AG04449 (cell line): ENCODE measurements at places on chromosomes 5 and 9.

GRCh38 chr9:94627287-94627686 lies 12.0 kb downstream of the FBP1 start:
- DNase-seq: no peak

DNA sequence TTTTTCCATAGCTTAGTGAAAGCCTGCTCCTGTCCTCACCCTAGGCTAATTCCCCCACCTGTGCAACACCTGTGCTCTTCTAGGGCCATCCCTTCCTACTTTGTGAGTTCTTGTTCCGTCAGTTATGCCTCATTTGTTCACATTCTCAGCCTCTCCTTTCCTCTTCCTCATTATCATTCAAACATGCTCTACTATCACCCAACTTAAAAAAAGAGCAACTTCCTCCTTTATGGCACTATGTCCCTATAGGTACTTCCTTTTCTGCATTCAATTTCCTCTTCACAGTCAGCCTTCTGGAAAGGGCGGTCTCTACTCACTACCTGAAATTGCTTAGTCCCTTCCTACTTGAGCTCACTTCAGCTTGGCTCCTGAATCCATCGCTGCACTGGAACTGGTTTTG lies 111.8 kb upstream of the LHFPL2 start:
- no peak for DNase-seq

- DNase-seq: no peak
Measured at GRCh38 chr5:2841208-2841607, 89.7 kb upstream of the IRX2 start.

- DNase-seq: no peak
Measured at GRCh38 chr5:42982107-42982622, 58.0 kb downstream of the ANXA2R start.

- DNase-seq: no peak
Measured at GRCh38 chr5:138252944-138253343, 21.5 kb downstream of the GFRA3 start.

DNA sequence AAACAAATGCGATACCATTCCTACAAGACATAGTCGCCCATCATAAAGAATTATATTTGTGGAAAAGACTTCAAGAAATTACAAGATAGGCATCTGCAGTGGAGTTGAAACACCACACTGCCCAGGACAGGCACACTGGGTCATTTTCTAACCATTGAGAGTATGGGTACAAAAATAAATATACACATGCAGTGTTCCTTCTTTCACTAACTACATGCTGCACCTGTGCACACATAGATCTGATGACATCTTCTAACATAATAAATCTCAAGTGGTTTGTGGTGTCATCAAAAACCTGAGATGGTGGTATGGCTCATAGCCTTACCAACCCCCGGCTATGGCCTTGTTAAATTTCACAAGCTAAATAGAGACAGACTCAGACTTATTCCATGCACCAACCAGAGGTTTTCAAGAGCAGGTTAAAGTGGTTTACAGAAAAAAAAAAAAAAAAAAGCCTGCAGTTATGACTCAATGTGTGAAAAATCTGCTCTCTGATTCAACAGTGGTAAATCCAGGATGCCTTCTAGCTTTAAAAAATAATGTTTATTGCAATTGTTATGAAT lies 12.4 kb upstream of the NFIB start:
- DNase-seq: no peak

DNA sequence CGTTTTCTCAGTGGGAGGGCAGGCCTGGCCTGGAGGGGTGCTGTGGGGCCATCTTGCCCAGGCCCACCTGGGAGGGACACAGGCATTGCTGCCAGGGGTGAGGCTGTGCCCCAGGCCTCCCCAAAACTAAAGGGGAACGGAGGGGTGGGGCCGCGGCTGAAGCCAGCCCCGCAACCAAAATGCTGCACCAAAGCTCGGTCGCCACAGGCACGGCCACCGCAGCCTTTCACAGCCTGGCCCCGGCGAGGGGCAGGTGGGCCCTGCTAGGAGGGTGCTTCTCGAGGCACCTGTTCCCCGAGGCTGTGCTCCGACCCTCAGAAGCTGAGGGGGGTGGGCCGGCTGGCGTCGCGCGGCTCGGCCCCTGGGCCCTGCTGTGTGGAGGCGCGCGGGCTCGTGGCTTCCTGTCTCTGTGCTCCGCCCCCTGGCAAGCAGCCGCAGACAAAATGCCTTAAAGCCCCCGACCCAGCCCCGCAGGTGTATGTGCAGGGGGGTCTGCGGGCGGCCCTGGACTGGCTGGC lies 57.6 kb downstream of the JAK2 start:
- DNase-seq: no peak

DNA sequence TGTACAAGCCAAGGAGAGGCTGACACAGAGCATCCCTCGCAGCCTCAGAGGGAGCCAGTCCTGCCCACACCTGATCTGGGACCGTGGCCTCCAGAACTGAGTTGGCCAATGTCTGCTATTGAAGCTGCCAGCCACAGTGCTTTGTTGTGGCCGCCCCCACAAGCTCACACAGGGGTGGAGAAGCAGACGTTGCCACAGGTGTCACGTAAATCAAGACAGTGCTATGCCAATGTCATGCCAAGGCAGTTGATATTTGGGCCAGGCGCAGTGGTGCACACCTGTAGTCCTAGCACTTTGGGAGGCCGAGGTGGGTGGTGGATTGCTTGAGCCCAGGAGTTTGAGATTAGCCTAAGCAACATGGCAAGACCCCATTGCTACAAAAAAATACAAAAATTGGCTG lies 17.3 kb upstream of the TERT start:
- DNase-seq: no peak

GRCh38 chr5:173963182-173963838 lies 25.7 kb upstream of the C5orf47 start:
- no peak for DNase-seq

DNA sequence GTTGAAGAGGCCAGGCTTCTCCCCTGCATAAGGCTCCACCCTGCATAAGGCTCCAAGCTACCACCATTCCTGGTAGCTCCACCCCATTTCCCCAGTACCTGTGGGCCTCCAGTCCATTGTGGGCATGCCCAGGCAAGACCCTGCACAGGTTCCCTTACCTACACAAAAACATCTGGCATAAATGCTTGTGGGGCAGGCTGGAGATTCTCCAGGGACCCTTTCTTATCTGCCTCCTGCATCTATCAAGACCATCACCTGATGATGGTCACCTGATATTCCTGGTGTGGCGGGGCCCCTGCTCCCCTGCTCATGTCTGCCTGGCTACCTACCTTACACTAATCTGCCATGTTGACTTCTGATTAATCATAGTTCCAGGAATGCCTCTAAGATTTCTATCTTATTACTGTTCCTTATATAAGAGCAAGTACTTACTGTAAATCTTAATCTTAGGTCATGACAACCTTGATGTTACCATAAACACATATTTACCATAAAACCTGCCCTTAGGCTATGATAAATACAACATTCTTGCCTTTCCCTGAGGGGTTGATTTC lies 41.0 kb downstream of the FGD3 start:
- DNase-seq: no peak

- no peak for DNase-seq
Measured at GRCh38 chr9:3124001-3124400, 280.1 kb upstream of the PUM3 start.

- no peak for DNase-seq
Measured at GRCh38 chr5:150046031-150046430, 40.3 kb downstream of the CSF1R start.

DNA sequence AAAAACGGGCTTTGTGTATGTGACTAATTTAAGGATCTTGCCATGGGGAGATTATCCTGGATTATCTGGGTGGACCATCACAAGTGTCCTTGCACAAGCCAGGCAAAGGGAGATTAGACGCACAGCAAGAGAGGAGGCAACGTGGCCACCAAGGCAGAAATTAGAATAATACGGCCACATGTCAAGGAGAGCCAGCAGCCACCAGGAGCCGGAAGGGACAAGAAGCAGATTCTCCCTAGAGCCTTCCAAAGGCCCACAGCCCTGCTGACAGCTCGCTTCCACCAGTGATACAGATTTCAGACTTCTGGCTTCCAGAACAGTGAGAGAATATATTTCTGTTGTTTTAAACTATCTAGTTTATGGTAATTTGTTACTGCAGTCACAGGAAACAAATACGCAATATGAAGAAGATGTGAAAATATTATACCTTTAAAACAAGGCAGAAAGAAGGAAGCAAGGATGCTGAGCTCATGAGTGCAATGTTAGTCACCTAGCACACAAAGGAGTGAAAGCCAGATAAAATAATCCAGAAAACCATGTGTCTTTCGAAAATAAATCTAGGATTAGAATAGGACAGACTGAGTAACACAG lies 28.7 kb upstream of the F2RL1 start:
- DNase-seq: no peak

GRCh38 chr9:134317400-134317789 lies 8.9 kb upstream of the RXRA start:
- DNase-seq: no peak

DNA sequence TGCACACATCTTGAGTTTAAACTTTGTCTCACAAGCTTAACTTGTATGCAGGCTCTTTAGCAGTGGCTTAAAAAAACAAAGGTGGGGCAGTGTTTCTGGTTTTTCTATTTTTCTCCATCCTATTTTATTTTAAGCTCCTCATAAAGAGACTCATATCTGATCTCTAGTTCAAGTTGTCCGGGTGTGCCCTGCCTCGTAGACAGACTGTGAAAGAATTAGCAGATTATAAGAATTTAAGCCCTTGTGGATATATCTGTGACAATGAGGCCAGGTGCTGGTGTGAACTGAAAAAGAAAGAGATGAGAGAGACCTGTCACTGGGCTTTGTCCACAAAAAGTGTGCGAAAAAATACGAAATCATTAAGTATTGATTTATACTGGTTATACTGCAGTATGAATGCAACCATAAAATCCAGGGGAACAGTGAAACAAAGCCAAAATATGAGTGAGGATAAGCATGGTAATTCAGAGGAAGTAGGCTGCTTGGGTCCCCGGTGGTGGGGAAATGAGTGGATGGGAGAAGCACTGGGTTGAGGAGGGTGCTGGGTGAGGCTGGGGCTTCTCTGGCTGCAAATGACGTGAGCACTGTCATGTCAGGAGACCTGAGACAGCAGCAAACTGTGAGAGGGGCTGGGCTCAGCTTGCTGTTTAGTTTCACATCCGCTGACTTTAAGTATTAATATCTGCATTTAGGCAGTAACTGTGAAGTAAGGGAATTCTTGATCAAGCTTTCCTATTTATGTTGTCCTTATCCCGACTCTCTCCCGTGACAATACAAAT lies 179.7 kb upstream of the ANKRD55 start:
- DNase-seq: no peak

DNA sequence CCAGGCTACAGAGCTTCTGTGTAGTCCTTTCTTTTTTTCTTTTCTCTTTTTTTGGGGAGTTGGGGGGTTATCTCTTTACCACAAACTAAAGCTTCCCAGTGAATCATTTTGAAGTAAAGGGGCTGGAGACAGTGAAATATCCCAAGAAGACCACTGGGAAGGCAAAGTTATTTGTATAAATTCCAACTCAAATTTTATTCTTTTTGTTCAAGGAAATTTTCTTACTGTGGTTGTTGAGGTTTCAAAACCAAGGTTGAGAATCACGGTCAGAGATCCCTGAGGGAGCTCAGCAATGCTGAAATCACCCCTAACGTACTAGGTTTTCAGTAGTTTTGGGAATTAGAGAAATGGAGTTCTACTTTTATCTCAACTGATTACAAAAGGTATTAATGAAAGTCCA lies 175.7 kb downstream of the ARHGEF28 start:
- no peak for DNase-seq

DNA sequence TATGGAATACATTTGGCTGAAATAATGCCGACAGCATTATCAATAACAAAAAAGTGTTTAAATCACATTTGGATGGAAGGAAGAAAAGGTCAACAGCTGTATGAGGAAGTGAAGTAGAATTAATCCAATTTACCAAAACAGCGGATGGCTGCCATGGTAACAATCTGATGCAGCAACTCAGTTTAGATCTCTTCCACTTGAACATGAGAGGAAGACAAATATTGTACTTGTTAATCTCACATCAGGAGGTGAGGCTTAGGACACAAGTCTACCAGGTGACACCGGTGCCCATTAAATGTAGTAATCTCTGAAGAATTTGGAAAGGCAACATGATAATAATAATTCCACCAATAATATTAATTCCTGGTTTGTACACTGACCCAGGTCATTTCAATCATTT lies 2.4 kb downstream of the RASEF start:
- no peak for DNase-seq

GRCh38 chr5:127876384-127876783 lies 173.2 kb downstream of the CCDC192 start:
- no peak for DNase-seq

DNA sequence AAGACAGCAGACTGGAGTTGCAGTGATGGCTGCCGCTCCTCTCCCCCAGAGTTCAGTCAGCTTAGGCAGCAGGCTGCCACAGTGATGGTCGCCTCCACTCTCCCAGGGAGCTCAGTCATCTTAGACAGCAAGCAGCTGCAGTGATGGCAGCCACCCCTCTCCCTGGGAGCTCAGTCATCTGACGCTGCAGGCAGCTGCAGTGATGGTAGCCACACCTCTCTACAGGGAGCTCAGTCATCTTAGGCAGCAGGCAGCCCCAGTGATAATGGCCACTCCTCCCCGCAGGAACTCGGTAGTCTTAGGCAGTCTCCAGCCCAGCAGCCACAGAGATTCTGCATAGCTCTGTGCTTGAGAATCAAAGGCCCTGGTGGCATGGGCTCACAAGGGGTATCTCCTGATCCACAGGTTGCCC lies 582.7 kb downstream of the DTWD2 start:
- DNase-seq: no peak

- peak; percentile 71 for DNase-seq
Measured at GRCh38 chr9:13267743-13268142, 11.7 kb downstream of the MPDZ start.

DNA sequence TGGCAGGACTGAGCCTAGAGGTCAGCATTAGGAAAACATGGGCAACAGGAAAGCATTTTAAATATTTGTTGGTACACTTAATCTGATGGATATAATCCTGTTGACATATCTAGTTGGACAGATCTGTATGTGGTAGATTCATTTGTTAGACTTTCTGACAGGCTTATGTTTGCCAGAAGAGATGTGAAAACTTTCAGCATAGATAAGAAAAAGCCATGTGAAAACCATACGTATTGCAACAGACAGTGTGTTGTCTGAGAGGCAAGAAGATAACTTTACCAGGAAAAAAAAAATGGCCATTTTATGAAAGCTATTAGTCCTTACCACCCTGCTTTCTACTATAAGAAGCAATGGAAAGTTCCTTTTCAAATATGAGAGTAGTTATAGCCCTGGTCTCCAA lies 1902.2 kb upstream of the C9orf72 start:
- DNase-seq: no peak

DNA sequence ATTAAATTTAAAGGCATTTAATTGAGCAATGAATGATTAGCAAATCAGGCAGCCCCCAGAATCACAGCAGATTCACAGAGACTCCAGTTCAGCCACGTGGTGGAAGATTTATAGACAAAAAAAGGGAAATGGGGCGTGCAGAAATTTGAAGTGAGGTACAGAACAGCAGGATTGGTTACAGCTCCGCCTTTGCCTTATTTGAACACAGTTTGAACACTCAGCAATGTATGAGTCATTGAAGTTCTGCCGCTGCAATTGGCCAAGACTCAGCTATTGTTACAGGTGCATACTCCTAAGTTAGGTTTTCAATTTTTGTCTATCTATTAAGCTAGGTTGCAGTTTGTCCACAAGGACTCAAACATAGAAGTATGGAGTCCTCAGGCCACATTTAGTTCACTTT lies 157.7 kb upstream of the SLC12A2 start:
- no peak for DNase-seq
